ENCODE measurements at places on chromosomes 6 and 20.

DNA sequence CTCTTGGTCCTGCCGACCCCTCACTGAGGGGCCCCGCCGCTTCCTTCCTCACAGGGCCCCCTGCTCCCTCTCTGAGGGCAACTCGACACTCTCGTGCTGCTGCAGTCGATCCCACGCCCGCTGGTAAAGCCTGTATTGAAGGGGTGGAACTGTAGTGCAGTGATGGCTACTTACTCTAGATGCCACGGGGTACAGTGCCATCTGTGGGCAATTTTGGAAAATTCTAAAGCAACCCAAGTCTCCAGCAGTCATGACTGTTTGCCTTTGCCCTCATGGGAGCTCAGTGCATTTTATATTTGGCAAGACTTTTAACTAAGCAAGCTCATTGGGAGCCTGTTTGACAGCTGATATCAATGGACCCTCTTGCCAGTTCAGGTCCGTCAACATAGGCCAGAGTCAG, 6.5 kb upstream of the C6orf136 start:
- DNase-seq, result no peak

GRCh38 chr20:396619-397431, 11.3 kb upstream of the RBCK1 start:
- DNase-seq, result no peak

- DNase-seq, result no peak
Observed at GRCh38 chr6:45679163-45679562, 301.4 kb upstream of the SUPT3H start.

- no peak for DNase-seq
Observed at GRCh38 chr6:4401408-4402368, 266.3 kb upstream of the ECI2 start.

DNA sequence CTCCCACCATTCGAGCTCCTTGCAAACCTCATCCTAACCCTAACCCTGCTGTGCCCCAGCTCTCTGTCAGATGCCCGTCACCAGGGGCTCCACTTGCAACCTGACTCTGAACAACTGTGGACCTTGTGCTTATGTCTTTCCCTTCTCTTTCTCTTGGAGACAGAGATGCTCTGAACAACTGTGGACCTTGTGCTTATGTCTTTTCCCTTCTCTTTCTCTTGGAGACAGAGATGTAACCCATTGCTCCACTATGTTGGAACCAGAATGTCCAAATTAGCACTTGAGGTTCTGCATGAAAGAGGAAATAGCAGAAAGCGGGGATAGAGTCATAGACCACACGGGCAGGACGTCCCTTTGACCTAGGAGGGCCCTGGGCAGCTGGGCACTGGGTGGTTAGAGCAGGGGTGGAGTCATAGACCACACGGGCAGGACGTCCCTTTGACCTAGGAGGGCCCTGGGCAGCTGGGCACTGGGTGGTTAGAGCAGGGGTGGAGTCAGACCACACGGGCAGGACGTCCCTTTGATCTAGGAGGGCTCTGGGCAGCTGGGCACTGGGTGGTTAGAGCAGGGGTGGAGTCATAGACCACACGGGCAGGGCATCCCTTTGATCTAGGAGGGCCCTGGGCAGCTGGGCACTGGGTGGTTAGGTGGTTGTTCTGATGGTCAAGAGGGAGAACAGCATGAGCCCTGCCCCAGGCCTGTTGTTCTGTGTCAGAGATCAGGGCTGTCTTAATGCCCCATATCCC, 22.2 kb downstream of the PCMTD2 start:
- DNase-seq, result no peak

DNA sequence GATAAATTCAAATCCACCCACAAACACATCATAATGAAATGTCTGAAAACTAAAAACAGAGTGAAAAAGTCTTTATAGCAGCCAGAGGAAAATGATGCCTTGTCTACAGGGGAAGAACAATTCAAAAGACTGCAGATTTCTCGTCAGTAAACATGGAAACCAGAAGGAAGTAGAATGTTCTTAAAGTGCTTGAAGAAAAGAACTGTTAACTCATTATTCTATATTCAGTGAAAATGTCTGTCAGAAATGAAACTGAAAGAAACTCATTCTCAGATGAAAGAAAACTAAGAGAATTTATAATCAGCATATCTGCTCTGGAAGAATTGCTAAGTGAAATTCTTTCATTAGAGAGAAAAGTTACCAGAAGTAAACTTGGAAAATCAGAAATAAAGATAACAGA, 416.1 kb downstream of the TBC1D32 start:
- DNase-seq, result no peak

DNA sequence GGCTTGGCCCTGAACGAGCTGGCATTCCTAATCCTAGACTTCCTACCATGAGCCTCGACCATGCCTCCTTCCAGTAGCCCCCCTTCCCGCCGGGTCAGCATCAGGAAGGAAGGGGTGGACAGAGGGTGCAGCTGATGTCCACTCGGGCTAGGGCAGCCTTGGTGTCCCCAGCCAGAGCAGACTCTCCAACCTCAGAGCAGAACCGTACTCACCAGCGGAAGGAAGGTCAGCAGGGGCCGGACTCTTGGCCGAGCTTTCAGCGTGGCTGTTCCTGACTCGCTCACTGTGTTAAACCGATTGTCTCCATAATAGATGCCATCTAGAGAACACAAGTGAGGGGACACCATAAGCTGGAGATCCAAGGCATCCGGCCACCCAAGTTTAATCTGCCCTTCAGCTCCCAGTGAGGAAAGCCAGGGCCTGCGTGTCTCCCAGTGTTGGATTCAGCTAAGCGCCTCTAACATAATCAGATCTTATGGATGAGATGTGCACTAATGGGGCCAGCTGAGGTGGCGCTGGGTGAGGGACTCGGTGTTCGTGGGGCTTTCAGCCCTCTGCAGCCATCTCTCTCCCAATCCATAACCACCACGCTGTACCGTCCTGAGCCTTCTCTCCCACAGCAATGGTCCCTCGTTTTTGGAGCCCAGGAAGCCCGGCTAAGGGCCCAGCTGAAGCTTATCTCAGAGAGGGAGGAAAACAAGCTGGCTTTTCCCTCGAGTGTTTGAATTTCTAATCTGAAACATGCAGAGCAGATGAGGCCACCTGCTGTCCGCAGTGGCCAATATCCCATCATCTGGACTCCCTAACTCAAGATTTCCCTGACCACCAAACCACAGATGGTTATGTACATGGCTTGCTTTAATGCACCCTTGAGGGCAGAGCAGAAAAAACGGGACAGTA, 13.7 kb downstream of the C6orf132 start:
- no peak for DNase-seq

DNA sequence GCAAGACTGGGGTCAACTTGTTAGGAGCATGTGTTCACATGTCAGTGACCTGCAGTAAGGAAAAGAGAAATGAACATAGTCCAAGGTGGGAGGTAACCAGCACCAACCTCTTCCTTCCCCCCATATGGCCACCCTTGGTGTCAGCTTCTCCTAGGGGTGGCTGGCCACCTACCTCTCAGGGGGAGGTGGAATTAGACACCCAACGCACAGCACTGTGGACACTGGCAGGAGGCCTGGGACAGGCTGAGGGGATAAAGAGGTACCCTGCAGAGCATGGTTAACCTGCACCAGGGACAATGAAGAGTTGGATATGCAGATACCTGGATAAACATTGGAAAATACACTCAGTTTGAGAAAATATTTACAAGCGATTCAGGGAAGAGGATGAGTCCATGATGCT, 84.5 kb downstream of the IYD start:
- no peak for DNase-seq

GRCh38 chr6:41561416-41561815, 15.2 kb downstream of the FOXP4 start:
- DNase-seq, result no peak

GRCh38 chr6:53651764-53652401, 13.7 kb downstream of the KLHL31 start:
- peak; percentile 44 for DNase-seq

DNA sequence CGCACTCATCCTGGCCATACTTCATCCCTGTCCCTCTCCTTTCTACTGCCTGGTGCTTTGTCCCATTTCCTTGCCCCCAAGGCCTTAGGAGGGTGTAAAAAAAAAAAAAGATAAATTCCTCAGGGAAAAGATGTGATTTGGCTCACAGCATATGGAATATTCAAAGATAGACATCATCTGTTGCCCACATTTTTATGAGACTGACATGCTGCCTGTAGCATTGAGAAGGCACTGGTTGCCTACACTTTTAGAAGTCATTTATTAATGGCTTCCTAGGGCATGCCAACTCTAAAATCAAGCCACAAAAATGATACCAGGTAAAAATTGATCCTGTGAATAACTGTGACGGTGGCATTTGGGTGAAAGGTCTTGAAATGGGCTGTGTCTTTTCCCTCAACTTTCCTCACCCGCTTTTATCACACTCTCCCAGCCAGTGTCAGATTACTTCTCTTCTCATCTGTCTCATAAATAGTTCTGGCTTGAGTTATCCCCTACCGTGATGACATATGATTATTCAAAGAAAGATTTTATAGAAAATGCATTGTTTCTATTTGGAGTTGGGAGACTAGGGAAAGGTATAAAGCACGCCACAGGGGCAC, 139.4 kb downstream of the CARMIL1 start:
- no peak for DNase-seq

DNA sequence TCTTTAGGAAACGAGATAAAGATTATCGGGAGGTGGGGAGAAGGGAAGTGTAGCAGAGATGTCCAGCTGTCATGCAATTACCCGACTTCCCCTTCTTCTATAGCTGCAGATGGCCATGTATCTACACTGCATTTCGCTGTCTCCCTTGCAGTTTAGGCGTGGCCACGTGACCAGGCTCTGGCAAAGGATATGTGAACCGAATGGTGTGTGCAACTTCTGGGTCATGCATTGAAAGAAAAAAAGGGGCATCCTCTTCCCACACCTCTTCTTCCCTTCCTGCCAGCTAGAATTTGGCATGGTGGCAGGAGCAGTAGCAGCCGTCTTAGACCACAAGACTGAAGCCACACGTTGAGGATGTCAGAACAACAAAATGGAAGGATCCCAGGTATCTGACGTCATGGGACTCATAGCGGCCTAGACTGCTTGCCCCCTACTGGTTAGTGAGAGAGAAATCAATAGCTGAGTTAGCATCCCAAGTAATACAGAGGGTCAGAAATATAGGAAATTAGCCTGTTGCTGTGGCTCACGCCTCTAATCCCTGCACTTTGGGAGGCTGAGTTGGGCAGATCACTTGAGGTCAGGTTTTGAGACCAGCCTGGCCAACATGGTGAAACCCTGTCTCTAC, 32.8 kb downstream of the TCF15 start:
- DNase-seq, result no peak

DNA sequence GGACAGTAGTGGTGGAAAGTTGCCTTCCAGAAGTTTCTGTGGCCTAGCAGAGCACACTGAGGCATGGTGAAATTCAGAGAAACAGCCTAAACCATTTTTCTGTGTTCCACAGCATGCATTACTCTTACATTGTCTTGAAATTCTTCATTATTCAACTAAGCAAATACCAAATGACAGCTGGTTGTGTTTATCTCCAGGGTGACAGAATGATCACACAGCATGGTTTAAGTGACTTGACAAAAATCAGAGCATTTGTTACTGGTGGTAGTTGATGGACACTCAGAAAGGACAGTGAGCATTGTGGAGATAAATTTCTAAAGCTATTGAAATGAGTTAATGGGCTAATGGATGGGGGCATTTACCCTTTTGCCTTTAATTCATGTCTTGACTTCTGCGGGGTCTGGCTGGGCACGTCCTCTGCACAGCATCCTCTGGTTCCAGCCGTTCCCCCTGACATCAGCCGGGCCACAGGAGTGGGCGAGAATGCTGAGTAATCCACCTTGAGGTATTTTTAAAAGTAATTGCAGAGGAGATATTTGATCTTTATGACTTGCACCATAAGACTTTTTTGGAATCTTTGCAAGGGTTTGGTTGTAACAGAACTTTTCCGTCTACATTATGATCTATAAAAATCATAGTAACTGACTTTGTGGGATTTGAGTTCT, 78.9 kb upstream of the SCP2D1 start:
- no peak for DNase-seq

GRCh38 chr20:4812641-4813075, 90.9 kb downstream of the PRND start:
- DNase-seq, result no peak

DNA sequence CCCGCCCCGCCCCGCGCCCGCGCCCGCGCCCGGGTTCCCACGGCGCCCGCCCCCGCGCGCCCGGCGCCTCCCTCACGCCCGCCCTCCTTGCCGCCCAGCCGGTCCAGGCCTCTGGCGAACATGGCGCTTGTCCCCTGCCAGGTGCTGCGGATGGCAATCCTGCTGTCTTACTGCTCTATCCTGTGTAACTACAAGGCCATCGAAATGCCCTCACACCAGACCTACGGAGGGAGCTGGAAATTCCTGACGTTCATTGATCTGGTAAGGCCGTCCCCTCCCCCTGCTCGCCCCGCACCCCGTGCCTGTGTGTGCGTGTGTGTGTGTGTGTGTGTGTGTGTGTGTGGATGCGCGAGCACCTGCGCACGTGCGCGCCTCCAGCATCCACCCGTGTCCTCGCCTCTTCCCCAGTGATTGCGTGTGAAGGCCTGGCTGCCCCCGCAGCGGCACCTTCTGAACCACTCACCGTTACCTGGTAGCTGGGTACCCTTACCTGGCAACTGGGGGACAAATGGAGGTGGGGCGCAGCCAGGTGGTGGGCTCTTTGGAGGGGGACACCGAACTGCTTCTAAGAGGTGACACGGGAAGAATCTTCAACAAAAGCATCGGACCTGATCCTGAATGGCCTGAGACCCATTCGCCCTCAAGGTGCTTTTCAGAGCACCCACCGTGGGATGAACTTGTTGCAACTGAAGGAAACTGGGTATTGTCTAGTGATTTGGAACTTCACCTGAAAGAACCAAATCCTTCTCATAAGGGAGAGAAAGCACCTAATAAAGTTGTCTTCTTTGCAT, at the start of gene AIG1:
TSS of gene AIG1 (plus strand) at position 84 of the 791 bp plus-strand sequence. CDS start at position 121, 37 bp downstream.
- DNase-seq, result no peak

DNA sequence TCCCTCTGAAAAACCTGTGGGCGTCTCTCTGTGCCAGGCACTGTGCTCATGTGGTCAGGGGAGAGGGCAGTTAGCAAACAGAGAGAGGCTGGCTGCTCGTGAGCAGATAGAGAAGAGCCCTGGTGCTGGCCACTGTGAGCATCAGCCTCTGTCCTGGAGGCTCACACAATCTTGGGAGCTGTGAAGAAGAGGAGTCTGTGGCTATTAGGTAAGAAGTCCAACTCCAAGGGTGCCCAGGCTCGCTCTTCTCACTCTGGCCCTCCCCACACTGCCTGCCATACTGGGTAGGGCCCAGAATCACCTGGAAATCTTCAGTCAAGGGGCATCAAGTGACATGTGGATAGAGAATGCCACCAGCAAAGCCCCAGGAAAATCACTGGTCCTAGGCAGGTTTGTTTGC, 14.1 kb downstream of the SCML4 start:
- DNase-seq, result no peak

DNA sequence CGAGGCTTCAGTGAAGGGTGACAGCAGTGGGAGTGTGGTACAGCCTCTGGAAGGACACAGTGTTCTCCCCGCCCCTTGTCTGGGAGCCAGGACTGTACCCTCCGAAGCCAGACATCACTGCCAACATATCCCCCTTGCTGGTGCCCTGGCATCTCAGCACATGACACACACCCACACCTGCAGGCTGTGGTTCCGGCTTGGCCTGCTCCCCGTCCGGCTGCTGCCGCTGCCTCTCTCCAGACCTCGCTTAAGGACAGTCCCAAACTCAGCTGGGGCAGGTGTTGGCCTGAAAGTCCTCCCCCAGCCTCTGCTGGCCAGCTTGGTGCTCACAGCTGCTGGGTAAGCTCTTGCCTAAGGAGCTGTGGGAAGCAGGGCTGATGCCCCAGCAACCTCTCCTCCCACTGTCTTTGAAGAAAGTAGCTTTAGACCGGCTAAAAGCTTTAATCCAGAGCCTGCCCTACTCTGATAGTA, 7.0 kb downstream of the EMILIN3 start:
- DNase-seq, result no peak

- DNase-seq, result peak; percentile 72
Observed at GRCh38 chr6:137371634-137372016, 122.6 kb downstream of the OLIG3 start.

- no peak for DNase-seq
Observed at GRCh38 chr6:18021166-18021850, 33.9 kb upstream of the KIF13A start.
